Stomach (tissue), 19 donors: ENCODE measurements at places on chromosomes 3 and 15. TPM values are rescaled to one million over a fixed set of nuclear protein-coding genes. Genes with fewer than 3 reads are reported as not detected.

DUOXA2 gene
- polyA plus RNA-seq: 8.9 TPM

GRCh38 chr3:17820275-17820674 lies 77.8 kb upstream of the TBC1D5 start:
- no peaks in the 10 kb centered on the region for H3K36me3 ChIP-seq
- no peaks in the 10 kb centered on the region for H3K27me3 ChIP-seq
- DNase-seq: no peak
- no peak overlapping the region for H3K4me3 ChIP-seq
- no peaks in the 10 kb centered on the region for H3K4me1 ChIP-seq
- no peak overlapping the region for H3K27ac ChIP-seq

MESP1 gene
- 1.3 TPM for polyA plus RNA-seq

GRCh38 chr3:10855083-10855870 lies 39.2 kb downstream of the SLC6A11 start:
- DNase-seq: no peak
- H3K4me3 ChIP-seq: no peak overlapping the region
- H3K4me1 ChIP-seq: no peaks in the 10 kb centered on the region

SLC9C1 gene
- polyA plus RNA-seq: not detected
